ENCODE measurements at places on chromosomes 7 and 10.

DNA sequence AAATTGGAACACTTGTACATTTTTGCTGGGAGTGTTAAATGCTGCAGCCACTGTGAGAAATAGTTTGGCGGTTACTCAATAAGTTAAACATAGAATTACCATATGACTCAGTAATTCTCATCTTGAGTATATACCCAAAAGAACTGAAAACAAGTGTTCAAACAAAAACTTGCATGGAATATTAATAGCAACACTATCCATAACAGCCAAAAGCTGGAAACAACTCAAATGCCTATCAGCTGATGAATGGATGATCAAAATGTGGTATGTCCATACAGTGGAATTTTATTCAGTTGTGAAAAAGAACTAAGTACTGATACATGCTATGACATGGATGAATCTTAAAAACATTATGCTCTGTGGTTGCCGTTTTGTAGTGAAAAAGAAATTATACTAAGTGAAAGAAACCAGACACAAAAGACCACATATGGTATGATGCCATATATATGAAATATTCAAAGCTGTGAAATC lies 63.0 kb upstream of the SP4 start:
- DNase-seq = peak; percentile 28

DNA sequence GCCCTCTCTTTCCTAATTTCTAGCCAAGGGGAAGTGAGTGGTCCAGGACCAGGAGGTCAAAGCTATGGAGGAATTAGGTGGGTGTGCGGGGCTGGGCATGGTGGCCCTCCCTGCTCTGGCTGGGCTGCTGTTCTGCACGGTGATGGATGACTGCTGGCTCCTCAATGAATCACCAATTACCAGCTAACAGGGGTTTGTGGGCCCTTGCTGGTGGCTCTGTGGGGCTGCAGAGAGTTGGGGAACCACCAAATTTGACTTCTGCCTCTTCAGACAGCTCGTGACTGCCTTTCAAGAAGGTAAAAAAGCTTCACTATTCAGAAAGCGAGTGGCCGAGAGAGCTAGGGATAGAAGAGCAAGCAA lies 35.0 kb upstream of the HABP2 start:
- DNase-seq = no peak

DNA sequence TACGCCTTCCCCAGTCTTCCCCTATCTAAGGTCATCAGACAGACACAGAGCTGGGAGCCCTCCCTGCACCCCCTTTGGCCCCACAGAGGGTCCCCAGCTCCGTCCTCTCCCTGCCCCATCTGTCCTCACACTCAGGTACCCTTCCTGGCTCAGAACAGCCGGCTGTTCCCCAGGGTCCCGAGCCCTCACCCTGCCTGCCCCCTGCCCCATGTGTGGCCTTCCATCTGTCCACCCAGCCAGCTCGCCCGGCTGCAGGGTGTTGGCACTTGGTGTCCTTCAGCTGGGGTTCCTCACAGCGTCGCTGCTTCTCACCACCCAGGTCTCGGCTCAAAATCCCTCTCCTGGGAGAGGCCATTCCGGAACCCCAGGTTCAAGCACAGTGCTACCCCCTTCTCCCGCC lies 28.9 kb upstream of the ELFN1 start:
- no peak for DNase-seq

DNA sequence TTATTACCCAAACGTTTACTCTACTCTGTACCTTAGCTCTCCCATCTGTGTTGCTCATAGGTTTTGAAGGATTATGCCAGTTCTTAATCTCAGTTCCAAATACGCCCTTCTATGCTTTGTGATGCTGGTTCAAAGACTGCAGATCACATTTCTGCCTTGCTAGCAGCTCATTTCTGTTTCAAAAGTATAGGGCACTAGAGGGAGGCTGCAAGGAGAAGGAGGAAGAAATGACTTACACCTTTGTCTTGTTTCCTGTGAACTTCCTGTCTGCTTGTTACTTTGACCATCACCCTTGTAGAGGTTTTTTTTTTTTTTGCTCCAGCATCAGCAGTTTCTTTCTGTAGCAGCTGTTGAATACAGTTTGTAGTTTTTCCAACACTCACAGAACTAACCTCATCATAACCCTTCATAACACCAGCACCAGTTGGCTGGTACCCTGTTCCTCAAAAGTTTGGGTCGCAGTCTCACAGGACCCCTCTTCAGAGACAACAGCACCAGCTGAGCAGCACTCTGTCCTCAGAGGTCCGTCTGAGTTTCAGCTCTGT lies 16.5 kb downstream of the SLK start:
- DNase-seq = peak; percentile 31

GRCh38 chr7:131950758-131951157 lies 394.3 kb upstream of the PODXL start:
- DNase-seq = no peak

DNA sequence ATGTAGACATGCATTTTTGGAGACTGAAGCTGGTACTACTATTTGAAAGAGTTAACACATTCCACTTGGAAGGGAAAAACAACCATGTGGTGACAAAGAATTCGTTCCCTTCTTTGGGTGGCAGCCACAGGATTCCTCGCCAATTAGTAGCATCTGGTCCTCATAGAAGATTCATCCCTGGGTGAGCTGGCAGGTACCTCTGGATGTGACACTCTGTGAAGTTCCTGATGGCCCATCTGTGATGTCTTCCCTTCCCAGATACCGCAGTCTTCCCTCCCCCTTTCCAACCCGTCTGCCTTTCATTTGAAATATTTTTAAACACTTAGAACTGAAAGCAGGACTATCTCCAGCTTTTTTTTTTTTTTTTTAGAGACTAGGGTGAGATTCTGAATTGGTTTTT lies 569.5 kb downstream of the TYW1 start:
- no peak for DNase-seq

- DNase-seq = peak; percentile 48
Observed at GRCh38 chr7:112556633-112557032, 75.8 kb downstream of the LSMEM1 start.

- DNase-seq = peak; percentile 78
Observed at GRCh38 chr7:40673285-40673684, 538.5 kb downstream of the SUGCT start.

GRCh38 chr10:34885898-34886297 lies 70.8 kb upstream of the PARD3 start:
- peak; percentile 20 for DNase-seq

GRCh38 chr10:27474741-27475140 lies 29.4 kb upstream of the RAB18 start:
- DNase-seq = no peak

DNA sequence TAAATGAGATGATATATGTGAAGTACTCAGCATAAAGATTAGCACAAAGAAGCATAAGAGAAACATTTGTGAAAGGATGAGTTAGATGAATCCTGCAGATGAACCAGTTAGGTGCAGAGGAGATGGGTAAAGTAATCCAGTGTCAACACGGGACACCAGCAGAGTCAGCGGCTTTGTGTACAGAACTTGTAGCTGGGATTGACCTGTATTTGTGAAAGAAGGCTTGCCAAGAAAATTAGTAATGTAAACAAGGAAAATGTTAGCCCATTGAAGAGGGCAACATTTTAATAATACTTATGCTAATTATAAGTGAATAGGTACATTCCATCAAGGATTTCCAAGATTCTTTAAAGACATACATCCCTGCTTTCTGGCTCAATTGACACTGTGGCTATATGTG lies 255.7 kb downstream of the PTEN start:
- DNase-seq = no peak

- DNase-seq = no peak
Observed at GRCh38 chr10:123463698-123464097, 202.5 kb upstream of the GPR26 start.

DNA sequence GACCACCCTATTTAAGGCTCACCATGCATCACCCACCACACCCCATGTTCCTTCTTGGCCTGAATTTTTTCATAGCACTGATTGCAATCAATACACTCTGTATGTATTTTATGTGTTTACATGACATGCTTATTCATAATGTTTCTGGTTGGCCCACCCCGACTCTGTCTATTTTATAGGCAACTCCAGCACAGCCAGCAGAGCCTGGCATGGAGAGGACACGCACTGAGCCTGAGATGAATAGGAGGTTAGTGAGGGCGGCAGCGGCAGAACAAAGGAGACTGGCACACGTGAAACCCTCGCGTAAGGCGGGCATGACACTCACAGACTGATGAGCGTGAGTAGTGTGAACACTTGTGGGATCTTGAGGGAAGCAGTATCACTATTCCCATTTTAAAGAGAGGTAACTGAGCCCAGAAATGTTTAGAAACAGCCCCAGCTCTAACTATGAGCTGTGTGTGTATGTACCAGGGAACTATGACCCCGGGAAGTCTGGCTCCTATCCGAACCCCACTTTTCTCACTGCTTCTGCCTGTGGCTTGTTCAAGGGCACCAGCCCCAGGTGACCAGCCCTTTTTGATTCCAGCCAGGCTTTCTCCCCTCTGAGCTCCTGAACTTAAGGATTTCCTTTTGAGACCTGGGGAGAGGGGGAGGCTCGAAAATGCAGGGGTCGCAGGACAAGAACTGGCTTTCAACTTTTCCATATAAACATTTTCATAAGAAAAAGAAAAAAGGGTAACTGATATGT lies 113.3 kb downstream of the ARHGAP22 start:
- DNase-seq = no peak

DNA sequence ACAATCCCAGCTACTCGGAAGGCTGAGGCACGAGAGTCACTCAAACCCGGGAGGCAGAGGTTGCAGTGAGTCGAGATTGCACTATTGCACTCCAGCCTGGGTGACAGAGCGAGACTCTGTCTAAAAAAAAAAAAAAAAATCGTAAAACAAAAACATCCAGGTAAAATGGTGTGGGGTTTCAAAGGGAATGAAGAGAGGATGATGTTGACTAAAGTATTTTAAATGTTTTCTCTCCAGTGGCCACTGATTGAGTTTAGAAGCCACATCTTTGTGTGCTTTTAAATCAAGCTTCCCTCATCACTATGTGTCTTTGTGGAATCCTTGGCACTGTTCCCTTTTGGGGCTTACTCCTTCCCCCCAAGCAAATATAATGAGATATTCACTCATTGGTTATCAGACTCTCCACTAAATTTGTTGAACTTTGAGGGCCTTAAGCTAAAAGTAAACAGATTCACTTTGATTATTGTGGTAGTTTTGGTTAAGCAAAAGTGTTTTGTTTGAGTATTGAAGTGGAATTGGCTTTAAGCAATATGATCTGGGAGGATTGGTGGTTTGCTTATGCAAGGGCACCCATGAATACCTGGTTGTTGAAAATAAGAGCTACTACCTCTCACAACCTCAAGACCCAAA lies 162.9 kb downstream of the CDK14 start:
- DNase-seq = no peak

DNA sequence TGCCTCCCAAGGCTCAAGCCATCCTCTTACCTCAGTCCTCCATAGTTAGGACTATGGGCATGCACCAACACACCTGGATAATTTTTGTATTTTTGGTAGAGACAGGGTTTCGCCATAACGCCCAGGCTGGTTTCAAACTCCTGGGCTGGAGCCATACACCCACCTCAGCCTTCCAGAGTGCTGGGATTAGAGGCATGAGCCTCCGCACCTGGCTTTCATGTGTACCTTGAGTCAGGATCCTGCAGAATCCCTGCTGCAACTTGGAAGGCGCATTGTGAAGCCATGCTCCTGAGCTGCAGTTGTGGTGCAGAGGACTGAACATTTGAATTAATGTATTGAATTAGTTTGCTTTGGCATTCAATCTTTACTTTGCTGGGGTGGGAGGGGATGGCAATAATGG lies 29.4 kb upstream of the NMT2 start:
- DNase-seq = no peak

- no peak for DNase-seq
Observed at GRCh38 chr10:71678057-71678805, 41.3 kb downstream of the C10orf105 start.

DNA sequence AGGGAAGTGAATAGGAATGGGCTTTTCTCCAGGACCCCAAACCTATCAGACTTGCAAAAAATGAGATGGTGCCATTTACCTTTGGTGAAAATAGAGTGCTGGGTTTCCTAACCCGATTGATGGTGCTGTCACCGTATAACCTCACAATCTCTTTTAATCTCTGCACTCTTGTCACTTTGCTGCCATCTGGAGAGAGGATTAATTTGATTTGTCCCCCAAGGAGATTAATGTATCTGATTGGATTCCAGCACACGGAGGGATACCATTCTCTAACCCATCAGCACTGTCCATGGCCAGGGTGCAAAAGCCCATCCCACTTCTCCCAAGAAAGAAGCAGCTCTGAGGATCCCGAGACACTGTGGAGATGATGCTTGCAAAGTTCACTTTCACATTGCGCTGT lies 86.3 kb upstream of the NFE2L3 start:
- no peak for DNase-seq

DNA sequence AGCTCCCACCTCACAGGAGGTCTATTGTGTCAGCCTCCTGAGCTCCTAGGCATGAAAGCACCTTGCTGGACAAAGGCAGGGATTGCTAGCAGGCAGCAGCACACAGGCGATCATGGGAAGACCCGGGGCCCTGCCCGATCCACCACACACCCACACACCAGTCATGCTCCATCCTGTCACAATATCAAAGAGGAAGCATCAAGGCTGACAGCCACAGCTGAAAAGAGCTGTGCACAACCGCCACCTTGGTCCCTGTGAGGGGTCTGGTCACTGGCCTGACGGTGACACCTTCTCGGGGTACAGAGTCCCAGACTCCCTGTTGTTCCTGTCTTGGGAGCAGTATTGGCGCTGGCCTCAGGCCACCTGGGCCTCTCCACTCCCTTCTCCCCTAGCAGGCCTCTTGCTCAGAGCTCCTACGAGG lies 89.7 kb upstream of the RET start:
- no peak for DNase-seq

- no peak for DNase-seq
Observed at GRCh38 chr10:80539421-80540031, 1.8 kb downstream of the SH2D4B start.

GRCh38 chr10:51800725-51801424 lies 101.5 kb upstream of the CSTF2T start:
- DNase-seq = no peak

- DNase-seq = no peak
Observed at GRCh38 chr7:93836116-93836515, 54.4 kb downstream of the TFPI2 start.

- peak; percentile 56 for DNase-seq
Observed at GRCh38 chr7:155815332-155816191, 3.3 kb upstream of the SHH start.

DNA sequence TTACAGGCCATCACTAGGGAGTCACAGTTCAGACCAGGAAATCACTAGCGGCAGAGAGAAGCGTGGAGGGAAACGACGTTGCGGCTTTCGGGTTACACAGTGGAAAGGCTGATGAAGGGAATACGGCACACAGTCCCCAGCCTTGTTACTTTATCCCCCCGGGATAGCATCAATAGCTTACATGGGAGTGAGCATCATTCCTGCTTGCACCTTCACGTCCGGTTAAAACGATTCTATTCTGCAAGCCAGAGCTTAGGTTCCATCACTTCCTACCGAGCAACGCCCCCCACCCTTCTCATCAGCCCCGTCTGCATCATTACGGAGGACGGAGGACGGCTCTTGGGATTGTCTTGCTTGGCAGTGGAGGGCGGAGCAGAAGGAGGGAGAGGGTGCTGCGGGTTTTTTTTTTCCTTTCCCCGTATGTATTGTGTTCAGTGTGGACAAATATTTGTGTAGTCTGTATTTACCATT lies 124.9 kb downstream of the CLEC2L start:
- no peak for DNase-seq

Measured in ELR (cell line).